Hematopoietic multipotent progenitor cell (in vitro differentiated cells): ENCODE measurements at places on chromosomes 4 and X.
A peak's percentile ranks its signal among the peaks of the same experiment; 100 is the strongest.

DNA sequence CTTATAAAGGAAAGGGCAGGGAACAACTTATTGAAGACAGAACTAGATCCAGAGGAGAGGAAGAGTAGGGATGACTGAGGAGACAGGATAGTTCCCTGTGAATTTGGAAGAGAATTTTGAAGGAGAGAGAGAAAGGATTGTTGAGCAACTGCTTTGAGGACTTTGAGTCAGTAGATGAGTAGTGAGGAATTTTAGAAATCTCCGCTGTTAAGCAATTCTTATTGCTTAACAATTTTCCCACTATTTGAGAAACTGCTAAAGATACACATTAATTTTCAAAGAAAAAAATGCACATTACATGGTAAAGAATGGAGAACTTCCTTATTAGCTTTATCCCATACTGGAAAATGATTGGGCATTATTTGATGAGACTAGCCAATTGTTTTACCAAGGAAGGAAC lies 116.3 kb upstream of the NRK start:
- DNase-seq = no peak

- DNase-seq = no peak
These were observed 81.7 kb downstream of the SLC10A7 start for GRCh38 chr4:146439999-146440398.

- DNase-seq = no peak
These were observed 325.0 kb downstream of the RAB28 start for GRCh38 chr4:13159041-13159620.

DNA sequence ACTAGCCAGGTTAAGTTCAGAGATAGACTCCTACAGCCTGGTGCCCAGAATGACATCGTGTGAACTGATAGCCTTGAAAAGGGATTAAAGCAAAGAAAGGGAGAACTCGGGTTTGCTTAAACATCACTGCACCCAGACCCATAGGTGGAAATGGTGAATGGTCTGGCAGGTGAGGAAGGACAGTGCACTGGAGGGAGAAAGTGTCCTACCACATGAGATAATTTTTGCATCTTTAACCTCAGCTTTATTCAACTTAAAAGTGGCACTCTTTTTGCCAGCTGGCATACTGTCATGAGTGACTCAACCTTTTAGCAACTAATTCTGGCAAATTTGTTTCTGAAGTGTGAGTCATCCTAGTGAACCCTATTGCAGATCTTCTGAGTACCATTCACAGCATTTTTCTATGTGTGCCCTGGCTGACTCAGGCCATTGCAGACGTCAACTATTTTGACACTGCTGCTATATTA lies 53.0 kb upstream of the DAPP1 start:
- DNase-seq = no peak

- no peak for DNase-seq
These were observed 659.4 kb upstream of the NR3C2 start for GRCh38 chr4:149101649-149102048.

DNA sequence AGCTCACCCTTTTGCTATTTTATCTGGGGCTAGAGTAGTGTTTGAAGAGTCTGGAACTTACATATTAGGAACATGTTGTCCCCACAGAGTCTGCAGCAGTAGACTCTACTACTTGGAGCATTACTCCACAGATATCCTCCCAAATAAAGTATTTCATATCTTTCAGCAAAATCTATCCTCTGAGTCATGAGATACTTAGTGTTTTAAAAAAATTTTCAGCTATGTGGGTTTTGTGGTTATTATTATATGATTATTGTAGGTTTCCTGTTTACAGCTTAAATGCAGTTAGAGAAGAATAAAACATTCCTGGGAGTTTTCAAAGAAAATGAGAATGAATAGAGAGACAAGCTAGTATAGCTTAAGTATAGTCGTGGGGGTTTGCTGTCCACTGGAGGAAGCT lies 30.9 kb downstream of the PAGE2 start:
- no peak for DNase-seq

DNA sequence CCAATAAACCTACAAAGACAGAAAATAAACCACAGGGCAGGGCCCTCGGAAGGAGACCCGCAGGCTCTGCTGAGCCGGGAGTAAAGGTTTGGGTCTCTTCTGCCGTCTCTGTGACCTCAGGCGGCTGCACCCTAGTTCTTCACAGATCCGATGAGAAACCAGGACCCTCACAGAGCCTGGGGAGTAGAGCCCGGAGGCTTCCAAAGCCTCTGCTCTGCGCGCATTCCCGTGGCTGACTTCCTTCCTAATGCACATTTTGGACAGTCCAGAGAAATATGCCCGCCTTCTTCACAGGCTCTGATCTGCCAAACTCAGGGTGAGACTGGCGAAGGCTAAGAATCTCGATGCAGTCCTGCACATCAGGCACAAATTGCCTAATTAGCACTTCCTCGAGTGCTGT lies 245.5 kb downstream of the EVC2 start:
- DNase-seq = no peak

- DNase-seq = no peak
These were observed 141.5 kb downstream of the GLRA2 start for GRCh38 chrX:14670819-14671218.

- no peak for DNase-seq
These were observed 165.7 kb downstream of the SOWAHB start for GRCh38 chr4:76732246-76732645.

GRCh38 chrX:119226446-119226845 lies 9.6 kb upstream of the PGRMC1 start:
- DNase-seq = peak; percentile 52
